Sigmoid colon (tissue), 7 donors: ENCODE measurements at places on chromosomes 5 and 9. TPM values are rescaled to one million over a fixed set of nuclear protein-coding genes. Genes with fewer than 3 reads are reported as not detected.
A peak's percentile ranks its signal among the peaks of the same experiment; 100 is the strongest.

DNA sequence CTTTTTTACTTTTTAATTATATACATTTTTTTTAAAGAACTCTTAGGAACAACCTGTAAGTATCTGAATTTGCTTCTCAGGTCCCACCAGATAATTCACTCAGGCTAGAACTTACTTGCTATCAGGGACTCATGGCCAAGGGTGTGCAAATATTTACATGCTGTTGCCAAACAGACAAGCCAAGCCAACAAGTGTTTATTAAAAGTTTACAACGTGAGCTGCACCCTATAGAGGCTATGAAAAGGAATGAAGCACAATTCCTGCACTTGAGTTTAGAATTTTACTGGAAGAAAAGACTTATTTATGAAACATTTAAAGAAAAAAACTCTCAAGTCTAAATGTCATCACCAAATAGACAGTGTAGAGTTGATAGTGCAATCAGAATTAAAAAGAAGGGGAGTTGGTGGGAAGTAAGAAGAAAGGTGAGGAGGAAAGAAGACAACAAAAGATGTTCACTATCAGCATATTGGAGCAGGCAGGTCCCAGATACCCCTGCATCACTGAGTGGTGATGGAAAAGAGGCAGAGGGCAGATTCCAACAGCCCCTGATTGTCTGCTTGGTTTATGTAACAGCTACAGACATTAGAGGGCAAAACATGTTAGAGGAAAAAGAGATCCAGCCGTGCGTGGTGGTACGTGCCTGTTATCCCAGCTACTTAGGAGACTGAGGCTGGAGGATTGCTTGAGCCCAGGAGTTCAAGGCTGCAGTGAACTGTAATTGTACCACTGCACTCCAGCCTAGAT, 32.8 kb downstream of the SH3RF2 start:
- DNase-seq, result no peak

DNA sequence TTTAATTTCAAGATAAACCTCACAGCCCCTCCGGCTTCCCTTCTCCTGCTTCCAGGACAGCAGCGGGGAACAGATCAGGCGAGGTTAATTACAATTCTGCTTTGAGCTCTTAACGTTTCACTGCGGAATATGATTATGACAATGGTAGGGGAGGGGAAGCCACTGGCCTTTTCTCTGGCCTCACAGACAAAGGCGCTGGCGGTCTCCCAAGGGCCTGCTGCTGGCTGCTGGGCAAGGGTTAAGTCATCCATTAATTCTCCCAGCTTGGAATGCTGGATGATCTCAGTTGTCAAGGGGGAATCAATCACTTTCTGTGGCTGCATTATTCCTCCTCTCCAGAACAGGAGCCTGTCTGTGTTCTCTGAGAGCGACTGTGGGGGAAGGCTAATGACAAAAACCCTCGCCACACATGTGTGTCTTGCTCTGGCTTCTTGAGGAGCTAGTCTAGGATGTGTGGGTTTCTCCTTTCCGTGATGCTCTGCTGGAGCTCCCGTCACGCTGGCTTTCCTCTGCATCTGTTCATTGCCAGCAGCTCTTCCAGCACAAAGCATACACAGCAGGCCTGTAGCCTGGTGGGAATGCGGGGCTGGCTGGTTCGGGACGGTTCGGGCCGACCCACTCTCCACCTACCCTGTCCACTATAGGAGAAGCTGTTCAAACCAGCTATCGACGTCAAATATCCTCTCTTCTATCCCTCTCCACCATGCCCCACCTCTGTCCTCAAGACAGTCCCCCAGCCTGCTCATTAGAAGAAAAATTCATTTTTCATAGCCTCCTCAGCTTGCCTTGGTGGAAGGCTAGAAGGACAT, 82.8 kb downstream of the DCP2 start:
- no peak for DNase-seq

DNA sequence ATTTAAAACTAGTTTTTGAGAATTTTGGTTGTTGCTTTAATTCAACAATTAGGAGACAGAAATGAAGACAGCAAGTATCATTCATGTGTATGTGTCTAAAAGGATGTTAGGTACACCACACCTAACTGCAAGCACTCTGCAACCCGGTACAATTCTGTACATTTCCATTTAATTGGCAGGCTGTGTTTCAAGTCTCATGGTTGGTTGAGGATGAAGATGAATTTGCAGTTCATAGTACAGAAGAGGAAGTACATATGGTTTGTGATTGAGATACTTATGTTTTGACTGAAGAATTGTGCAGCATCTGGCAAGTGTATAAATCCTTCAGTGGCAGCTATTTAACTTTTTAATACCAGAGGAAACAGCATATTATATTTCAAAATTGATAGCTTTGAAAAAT, 628.7 kb upstream of the ZNF608 start:
- DNase-seq, result no peak

- DNase-seq, result no peak
Observed at GRCh38 chr5:178238711-178239592, 6.3 kb upstream of the PHYKPL start.

GRCh38 chr5:170296036-170296934, 1.3 kb downstream of the LCP2 start:
- peak; percentile 40 for DNase-seq

GRCh38 chr5:177453852-177454396, 7.3 kb downstream of the PRR7 start:
- DNase-seq, result peak; percentile 79

- DNase-seq, result no peak
Observed at GRCh38 chr9:93612796-93613154, 36.4 kb downstream of the PHF2 start.

DNA sequence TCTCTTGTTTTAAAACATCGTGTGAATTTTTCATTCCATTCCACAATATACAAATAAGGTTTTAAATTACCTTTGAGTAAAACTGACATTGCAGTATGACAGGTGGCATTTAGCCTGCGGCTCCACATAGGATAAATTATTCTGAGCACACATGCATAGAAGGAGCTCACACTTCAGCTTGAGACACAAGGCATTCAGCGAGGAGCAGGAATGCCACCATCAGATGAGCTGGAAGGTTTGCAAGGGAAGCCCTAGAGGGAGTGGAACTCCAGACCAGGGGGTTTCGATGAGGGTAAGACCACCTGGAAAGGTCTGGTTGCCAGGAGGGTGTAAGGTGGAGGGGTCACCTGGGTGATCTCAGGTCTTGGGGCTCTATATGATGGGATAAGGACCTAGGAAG, 259.0 kb upstream of the ADRA1B start:
- DNase-seq, result no peak

DNA sequence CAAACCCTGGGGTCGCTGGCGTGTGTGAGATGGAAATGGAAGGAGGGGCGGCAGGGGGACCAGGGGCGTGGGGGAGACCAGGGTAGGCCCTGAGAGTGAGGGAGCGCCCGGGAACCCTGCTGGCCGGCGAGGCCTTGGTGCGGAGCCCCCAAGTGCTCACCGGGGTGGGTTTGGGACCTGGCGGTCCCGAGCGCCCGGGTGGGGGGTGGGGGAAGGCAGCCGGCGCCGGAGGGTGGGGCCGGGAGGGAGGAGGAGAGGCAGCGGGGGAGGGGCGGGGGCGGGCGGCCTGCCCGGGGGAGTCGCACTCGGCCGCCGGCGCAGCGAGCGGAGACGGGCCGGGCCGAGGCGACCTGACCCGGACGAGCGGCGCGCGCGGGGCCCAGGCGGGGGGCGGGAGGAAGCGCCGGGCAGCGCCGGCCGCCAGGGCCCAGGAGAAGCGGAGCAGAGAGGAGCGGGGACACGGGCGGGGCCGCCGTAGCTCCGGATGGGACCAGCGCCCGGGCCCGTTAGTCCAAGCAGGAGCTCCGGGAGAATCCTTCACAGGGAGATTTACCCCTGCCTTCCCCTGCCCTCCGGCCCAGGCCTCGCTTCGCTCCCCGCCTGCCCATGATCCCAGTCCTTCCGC, at the start of gene NPR2:
TSS of gene NPR2 (plus strand) at position 295 of the 625 bp plus-strand sequence. CDS start 818 bp downstream, outside the sequence.
- peak; percentile 75 for DNase-seq

- DNase-seq, result peak; percentile 65
Observed at GRCh38 chr5:133967698-133968203, 674 bp downstream of the C5orf15 start.

DNA sequence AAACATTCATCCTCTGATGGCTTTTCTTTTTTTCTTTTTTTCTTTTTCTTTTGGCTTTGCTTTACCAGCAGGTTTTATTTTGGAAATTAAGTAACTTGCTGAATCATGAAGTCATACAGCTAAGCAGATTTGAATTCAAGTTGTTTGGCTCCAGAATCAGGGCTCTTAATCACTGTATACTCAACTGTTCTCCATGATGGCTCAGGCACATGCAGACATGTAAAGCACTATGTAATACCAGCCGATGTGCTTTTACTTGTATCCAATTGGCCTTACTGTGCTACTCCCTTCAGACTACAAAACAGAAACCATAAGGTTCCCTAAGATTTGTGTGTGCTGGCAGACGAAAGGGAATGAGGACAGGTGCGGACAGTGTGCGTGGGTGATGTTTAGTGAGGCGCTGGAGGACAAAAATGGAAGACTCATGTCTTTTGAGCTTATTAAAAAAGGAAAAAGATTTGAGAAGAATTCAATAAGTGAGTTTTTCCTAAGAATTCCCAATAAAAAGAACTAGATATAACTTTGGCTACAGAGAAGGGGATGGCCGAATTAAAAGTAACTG, 44.7 kb upstream of the OTP start:
- no peak for DNase-seq

DNA sequence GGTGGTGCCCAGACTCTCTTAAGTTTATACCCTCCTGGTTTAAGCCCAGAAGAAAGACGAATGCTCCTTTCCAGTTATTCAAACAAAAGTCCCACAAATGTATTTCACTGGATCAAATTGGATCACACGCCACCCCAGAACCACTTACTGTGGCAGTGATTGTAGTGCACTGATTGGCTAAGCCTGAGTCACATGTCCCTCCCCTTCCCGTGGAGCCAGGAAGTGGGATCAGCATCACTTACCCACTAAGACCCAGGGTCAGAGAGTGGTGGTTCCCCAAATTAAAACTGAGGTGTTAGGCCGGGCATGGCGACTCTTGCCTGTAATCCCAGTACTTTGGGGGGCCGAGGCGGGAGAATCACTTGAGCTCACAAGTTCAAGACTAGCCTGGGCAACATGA, 29.5 kb upstream of the CCDC180 start:
- no peak for DNase-seq

GRCh38 chr9:135474915-135475314, 4.7 kb upstream of the PPP1R26 start:
- DNase-seq, result no peak

- DNase-seq, result peak; percentile 55
Observed at GRCh38 chr5:170971-171800, 20.1 kb upstream of the LRRC14B start.

- DNase-seq, result no peak
Observed at GRCh38 chr5:140194662-140195061, 19.7 kb downstream of the CYSTM1 start.

DNA sequence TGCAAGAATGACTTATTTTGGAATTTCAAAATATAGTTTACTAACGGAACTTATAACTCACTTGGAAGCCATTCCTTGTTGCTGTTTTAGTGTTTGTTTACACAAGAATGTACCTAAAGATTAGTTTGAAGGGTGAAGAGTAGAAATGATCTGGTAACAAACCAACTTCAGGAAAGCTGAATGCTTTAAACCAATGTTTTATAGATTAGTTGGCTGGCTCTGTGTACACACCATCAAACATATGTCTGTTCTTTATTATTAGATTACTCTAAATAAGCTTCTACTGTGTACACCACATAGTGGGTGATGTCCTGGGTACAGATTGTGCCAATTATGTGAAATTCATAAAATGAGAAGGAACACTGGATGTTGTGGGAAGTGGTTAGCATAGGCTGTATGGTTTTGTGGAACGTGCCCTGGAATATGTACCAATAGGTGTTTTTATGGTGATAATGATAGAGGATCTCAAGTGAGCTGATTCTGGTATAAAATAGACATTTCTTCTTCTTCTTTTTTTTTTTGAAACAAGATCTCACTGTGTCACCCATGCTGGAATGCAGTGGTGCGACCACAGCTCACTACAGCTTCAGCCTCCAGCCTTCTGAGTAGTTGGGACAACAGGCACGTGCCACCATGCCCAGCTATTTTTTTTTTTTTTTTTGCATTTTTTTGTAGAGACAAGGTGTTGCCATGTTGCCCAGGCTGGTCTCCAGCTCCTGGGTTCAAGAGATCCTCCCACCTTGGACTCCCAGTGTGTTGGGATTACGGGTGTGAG, 109.3 kb upstream of the DHFR start:
- DNase-seq, result no peak

DNA sequence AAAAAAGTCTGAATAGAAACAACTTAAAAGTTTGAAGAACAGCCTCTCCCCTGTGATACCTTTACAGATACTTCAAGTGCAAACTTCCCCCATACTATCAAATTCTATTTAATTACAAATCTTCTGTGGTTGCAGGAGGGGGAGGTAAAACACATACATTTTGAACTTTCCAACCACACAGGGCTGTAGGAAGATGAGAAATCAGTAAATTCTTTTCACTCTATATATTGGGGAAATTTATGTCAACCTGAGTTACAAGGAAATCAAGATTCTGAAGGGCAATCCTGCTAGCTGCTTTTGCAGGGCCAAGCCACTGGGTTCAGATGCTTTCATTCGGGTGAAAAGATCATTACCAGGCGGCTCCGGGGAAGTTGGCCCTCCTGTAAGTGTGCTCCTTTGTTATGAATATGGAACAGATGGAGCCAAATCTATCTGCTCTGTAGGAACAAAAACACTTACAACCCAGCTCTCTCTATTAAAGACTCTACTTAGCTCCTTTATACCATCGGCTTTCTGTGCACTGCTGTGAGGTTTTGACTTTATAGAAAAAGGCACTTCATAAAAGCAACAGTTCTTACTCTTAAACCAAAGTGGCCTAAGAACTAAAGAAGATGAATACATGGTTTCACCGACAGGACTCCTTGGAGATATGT, 269.1 kb downstream of the EFNA5 start:
- no peak for DNase-seq

DNA sequence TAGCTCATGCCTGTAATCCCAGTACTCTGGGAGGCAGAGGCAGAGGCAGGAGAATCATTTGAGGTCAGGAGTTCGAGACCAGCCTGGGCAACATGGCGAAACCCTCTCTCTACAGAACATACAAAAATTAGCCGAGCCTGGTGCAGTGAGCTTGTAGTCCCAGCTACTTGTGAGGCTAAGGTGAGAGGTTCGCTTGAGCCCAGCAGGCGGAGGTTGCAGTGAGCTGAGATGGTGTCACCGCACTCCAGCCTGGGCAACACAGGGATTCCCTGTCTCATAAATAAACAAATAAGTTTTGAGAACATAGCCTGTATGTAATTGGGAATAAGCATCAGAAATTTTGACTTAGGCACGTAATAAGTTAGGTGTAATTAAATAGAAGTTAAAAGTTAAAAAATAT, 971.7 kb upstream of the COX7C start:
- no peak for DNase-seq

GRCh38 chr9:137989999-137990715, 112.6 kb downstream of the CACNA1B start:
- peak; percentile 37 for DNase-seq

GRCh38 chr9:108838017-108838416, 17.8 kb downstream of the ACTL7B start:
- DNase-seq, result no peak

- no peak for DNase-seq
Observed at GRCh38 chr5:156328766-156329165, 1.8 kb downstream of the SGCD start.

GRCh38 chr9:132472199-132472598, 62.2 kb downstream of the CFAP77 start:
- DNase-seq, result no peak

GRCh38 chr5:143376911-143377813, 26.3 kb downstream of the NR3C1 start:
- no peak for DNase-seq

CMBL gene
- polyA plus RNA-seq, result 261 TPM

PRUNE2 gene
- 32.2 TPM for polyA plus RNA-seq

CNOT6 gene
- 11.6 TPM for polyA plus RNA-seq

NR6A1 gene
- polyA plus RNA-seq, result 1.8 TPM

TAS2R1 gene
- not detected for polyA plus RNA-seq

KCNV2 gene
- polyA plus RNA-seq, result not detected

ARL14EPL gene
- 0.04 TPM for polyA plus RNA-seq

TERT gene
- not detected for polyA plus RNA-seq

RUFY1 gene
- polyA plus RNA-seq, result 32.7 TPM
